ENCODE measurements at places on chromosomes 7 and 10.
A peak's percentile ranks its signal among the peaks of the same experiment; 100 is the strongest.

GRCh38 chr7:66521675-66522074 is 107.0 kb upstream of the KCTD7 start:
- DNase-seq, result no peak

- no peak for DNase-seq
These were observed 17.1 kb upstream of the MACROH2A2 start for GRCh38 chr10:70035531-70035930.

- DNase-seq, result no peak
These were observed 54.2 kb upstream of the PLXDC2 start for GRCh38 chr10:19762026-19762425.

DNA sequence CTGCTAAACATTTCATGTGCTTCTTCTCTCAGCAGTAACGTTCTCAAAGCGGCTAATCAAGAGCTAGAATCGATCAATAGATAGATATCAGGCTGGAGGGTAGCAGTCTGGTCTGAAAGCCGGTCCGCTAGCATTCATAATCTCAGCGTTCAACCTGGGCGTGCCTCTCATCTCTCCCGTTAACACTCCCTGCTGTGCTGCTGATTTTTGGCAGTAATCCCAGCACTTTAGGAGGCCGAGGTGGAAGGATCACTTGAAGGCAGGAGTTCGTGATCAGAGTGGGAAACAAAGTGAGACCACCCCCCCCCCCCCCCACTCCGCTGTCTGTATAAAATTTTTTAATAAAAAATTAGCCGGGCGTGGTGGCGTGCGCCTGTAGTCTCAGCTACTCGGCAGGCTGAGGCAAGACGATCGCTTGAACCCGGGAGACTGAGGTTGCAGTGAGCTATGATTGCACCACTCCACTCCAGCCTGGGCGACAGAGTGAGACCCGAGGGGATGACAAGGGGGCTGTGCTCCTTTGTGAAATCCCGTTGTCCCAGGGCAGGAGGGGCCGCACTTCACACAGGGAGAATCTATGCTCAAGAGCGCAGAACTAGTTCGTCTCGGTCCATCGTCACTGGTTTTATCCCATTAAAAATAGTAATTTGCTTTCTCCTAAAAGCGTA is 624 bp upstream of the CEP55 start:
- DNase-seq, result peak; percentile 55

DNA sequence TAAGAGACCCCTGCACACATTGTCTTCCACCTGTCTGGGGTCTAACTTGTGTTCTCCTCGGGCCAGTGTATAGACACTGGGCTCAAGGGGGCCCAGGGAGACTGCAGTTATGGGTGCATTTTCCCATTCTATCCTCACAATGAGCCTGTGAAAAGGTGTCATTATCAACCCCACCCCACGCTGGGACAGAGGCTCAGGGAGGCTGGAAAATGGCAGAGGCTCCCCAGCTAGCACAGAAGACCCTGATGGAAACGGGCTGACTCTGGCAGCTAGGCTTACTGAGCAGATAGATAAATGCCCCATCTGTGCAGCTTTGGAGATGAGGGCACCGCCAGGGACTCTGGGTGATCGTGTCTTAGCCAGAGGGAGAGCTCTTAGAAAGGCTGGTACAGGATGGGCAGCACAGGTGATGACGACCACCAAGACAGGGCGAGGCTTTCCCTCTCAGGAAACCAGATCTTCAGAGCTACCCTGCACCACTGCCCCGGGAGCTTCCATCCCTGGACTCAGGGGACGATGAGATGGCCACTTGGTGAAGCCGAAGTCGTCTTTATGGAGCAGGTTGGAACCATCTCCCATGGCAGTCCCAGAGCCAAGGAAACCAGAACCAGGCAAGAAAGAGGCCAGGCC is 58.2 kb upstream of the CHST15 start:
- no peak for DNase-seq

- DNase-seq, result no peak
These were observed 1.1 kb downstream of the RRP12 start for GRCh38 chr10:97399843-97400545.

DNA sequence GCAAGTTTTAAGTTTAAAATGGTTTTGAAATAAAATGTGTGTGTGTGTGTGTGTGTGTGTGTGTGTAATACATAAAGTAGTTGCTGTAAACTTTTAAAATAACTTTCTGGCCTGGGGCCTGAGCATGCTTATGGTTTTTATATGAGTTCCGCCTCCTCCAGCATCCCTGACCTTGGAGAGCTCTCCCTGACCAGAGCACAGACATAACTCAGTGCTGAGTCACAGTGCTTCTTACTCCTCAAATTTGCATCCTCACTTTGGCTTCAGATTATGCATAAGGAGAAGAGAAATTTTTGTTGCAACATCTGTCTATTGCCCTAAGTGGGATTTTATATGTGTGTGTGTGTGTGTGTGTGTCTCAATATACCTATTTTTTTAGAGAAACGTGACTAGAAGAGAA is 200.8 kb downstream of the ELMO1 start:
- no peak for DNase-seq

GRCh38 chr7:36749282-36749960 is 25.1 kb upstream of the AOAH start:
- DNase-seq, result no peak

- no peak for DNase-seq
These were observed 290.6 kb upstream of the PHYHIPL start for GRCh38 chr10:58885686-58886345.

Measured in ecto neural progenitor cell (in vitro differentiated cells).